ENCODE measurements at places on chromosomes 7 and 10.
A peak's percentile ranks its signal among the peaks of the same experiment; 100 is the strongest.

- DNase-seq: no peak
Measured at GRCh38 chr10:124099604-124100003, 6.2 kb upstream of the CHST15 start.

DNA sequence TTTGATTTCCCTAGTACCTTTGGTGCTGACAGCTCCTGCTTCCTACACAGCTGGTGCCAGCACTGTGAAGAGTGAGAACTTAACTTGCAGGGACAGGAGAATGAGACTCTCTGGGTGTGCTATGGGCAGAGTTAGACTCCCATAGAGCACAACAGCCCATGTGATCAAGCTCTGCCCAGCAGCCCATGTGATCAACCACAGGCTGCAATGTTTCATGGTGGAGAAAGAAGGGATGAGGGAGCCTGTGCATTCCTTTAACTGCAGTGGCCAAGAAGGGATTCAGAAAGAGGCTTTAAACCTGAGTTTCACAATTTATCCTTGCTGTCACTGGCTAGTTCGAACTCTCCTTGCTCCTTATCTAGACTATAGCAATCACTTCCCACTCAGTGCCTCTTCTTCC lies 10.0 kb upstream of the MEST start:
- no peak for DNase-seq

DNA sequence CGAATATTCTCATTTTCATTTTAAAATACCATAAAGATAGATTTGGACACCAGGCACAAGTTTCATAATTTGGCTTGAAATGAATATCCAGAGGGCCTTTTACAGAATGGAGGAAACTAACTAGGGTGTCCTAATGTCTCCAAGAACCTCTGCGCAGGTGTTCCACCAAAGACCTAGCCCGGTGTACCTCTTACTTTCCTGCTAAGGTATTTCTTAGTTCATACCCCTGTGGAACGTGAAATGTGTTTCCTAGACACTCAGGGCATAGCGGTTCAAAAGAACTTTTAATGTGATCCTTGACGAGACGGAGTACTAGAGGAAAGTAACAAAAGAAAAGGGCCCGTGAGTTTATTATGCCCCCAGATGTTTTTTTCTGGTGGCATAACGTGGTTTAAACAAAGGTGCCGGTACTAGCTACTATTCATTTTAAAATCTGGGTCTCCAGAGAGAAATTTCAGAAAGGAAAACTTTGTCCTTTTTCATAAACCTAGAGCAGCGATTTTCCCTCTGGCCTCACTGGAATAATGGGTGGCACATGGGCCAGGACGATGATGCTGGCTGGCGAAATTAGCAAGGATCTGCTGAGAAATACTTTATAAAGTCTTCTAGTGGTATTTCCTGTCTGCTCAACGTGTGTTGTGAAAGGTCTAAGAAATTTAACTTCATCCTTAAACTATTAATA lies 1.4 kb downstream of the APBB1IP start:
- DNase-seq: peak; percentile 30

DNA sequence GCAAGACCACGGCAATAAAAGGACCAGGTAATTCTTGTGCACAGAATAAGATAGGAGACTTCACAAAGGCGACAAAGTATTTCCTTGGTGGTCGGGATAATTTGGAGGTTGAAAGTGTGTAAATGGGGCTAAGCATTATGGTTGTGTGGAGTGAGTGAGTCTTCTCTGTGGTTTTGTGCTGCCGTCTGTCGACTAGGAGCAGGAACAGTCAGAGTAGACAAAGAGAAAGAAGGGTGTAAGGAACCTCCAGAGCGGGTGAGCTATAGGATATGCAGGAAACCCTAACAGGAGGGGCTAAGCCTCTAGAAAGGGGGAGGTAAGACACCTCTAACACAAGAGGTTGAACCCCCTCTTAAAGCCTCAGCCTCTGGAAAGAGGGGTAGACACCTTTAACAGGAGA lies 201.6 kb downstream of the SH2D4B start:
- no peak for DNase-seq

DNA sequence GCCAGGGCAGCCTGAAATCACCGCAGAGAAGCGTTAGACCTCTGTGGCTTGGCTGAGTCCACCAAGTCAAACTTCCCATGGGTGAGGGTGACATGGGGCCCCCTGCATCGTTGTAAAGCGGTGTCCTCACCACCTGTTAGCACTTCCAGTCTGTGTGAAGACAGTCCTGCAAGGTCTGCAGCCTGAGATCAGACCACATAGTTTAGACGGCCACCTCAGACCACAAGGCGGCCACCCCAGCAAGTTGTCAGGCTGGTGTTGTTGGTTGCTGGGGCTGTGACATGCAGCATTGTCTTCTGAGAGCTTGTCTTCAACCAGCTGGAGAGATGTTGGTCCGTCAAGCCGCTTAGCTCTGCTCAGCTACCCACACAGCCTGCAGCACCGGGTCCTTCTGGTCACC lies 44.1 kb upstream of the TARP start:
- DNase-seq: peak; percentile 59

DNA sequence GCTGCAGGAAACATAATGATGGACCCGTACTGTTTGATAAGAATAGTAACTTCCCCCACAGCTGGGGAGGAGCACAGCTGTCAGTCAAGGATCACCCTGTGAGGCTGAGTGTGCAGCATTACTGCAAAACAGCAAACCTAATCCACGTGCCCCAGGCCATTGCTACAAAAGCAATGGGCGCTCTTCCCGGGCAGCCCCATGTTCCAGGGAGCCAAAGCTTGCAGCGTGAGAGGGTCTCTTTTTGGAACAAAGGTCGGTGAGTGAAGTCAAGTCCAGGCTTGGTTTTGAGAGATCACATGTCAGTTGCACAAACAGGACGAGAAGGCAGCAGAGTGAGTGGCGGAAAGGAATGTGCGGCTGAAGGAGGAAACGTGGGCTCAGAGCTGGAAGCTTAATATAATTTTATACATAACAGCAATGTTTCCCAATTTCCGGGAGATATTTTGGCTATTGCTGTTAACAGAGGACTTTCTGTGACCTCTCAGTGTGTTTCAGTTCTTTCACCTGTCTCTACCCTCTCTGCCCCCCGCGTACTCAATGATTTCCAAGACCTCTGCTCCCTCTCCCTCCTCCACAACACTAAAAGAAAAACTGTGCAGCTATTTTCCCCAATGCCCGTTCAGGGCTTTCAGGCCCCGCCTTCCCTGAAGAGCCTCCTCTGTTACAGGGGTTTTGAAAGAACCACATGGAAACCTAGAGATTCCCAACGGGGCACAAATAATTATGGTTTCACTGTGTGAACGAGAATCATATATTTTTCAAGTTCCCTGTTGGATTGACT lies 128.9 kb downstream of the MTPAP start:
- DNase-seq: no peak

DNA sequence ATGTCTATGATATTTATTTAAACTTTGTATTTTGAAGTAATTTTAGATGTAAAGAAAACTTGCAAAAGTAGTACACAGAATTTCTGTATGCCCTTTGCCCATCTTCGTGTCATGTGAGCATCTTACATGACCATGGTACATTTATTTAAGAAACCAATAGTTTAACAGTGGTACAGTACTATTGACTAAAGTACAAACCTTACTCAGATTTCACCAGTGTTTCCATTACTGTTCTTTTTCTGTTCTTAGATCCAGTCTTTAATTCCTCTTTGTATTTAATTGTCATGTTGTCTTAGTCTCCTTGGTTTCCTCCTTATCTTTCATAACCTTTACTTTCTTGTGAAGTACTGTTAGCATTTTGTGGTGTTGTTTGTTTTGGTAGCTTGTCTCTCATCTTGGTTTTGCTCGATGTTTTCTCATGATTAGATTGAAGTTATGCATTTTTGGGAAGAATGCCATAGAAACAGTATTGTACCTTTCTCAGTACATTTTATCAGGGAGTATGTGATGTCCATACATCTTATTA lies 24.1 kb downstream of the TAX1BP1 start:
- DNase-seq: no peak

GRCh38 chr10:104472957-104473745 lies 119.5 kb downstream of the CFAP58 start:
- DNase-seq: no peak

DNA sequence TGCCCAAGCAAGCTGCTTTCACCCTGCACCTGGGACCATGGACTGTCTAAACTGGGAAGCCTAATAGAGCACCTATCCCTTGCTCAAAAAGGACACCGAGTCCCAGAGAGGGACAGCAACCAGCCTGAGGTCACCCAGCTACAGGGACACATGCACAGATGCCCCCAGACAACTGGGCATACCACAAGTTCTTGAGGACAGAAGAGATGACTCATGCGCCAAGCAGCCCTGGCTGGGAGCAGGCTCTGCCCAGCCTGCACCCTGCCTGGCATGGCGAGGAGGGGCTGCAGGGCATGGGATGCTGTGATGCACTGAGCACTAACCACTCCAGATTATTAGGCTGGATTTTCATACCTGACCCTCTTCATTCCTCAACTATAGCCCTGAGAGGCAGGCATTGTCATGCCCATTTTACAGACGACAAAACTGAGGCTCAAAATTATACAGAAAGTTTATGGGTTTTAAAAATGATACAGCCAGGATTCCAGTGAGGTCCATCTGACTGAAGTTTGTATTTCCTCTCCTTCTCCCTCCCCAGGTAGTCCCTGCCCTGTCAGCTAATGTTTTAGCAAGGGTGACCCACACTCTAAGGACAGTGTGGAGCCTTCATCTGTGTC lies 289.3 kb upstream of the ZMIZ1 start:
- DNase-seq: no peak

DNA sequence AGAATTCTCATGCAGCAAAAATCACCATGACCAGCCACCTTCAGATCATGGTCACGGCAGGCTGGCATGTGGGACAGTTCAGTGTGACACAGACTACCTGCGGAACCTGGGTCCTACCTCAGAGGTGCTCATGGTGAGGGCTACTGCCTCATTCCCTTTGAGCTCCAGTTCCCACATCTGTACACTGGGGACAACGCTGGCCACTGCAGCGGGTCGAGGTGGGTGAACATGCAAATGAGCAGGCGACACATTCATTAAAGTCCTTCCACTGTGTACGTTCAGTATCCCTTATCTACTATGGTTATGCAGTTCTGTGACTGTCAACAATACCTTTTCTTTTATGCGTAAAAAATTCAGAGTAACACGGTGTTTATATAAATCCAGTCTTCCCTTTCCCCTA lies 218.7 kb upstream of the AOAH start:
- DNase-seq: no peak

DNA sequence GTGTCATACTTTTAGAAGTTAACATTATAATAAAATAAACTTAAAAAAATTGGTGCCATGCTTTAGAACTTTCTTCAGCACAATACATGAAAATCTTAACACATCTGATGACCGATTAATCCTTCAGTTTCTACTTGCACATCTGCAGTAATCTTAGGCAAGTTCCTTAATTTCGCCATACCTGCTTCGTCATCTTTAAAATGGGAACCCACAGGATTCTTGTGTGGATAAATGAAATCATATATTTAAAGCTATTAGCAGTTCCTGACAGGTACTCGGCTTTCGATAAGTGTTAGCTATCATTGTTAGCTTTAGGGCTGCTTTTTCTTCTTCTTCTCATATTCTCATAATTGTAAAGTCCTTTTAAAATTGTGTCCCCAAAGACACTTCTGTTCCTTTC lies 907 bp upstream of the VPS50 start:
- DNase-seq: no peak

Data from CD4-positive, alpha-beta T cell treated with Interferon alpha-2 for 1 hour (primary cell).